ENCODE measurements at places on chromosomes 5 and 9.

DNA sequence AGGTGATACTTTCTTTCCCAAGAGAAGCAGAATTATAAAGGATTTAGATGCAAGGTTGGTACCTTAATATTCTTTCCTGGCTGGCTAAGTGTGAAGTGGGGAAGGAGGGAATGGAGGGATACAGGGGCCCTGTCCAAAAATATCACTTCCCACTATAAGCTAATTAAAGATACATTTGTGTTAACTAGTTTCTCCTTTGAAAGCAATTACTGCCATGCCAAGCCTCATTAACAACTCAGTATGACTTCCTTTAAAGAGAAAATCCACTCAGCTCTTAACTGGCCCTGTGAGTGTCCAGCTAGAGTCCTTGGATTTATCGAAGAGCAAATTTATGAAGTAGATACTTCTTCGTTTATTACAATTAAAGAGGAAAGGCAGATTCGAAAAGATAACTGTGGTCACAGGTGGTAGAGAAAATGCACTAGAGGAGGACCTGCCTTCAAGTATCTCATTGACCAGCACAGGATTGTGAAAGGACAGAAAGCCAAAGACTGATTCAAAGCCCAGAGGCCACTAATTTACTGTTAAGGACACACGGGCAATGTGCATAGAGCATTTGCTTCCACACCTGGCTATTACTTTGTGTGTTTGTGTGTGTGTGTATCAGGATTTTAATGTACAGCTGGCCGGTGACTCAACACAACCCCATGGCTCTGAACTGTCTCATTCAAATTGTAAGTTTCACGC, 11.2 kb upstream of the GLDC start:
- no peak for DNase-seq

DNA sequence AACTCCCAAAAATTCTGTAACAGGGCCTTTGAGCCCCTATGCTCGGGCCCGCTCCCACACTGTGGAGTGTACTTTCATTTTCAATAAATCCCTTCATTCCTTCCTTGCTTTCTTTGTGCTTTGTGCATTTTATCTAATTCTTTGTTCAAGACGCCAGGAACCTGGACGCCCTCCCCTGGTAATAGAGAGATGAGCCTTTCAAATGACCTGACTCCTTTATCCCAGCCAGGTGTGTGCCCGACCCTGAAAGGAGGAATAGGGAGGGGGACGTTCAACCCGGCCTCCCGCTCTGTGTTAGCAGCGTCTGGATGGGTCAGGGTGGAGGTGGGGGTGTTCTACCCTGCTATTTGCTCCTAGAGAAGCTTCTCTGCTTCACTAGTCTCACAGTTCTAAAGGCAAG, 53.9 kb downstream of the FXN start:
- no peak for DNase-seq

GRCh38 chr9:99773468-99774138, 48.1 kb upstream of the NR4A3 start:
- DNase-seq, result no peak

- no peak for DNase-seq
These were observed 162.5 kb upstream of the IER5L start for GRCh38 chr9:129340427-129341170.

- no peak for DNase-seq
These were observed 5.4 kb downstream of the PHYKPL start for GRCh38 chr5:178227138-178227659.

GRCh38 chr5:36060420-36060887, 6.2 kb downstream of the UGT3A2 start:
- no peak for DNase-seq

DNA sequence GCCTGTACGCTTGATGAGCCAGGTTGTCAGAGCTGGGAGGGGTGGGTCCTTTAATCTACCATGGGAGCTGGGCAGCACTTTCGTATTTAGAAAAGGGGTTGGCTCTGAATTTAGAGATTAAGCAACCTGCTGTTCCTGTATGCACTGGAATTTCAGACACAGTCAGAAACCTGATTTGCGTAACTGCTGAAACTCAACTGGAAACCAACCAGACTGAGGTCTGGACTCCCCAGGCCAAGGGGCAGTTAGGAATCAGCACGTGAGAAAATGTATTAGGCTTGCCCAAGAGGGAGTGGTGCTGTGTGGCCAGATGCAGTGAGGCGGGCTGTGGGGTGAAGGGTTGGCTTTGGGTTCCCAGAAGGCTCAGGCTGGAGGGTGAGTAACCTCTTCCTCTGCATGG, 235.0 kb downstream of the GOLPH3 start:
- no peak for DNase-seq

DNA sequence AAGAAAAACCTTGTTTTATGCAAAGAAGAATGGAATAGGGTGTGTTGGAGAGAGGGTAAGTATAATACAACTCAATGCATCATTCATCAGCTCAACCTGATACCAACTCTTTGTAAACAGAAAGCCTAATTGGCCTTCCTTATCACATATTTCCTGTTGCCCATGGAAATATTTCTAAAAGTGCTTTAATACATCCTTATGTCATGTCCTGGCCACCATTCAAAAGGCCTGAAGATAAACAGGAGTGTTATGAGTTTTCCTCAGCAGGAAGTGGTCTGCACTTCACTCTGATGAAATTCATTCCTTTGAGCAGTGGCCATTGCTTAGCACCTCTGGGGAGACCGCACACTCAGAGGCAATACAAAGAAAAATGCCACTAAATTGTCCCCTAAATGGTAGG, 511.2 kb downstream of the SEMA5A start:
- no peak for DNase-seq

DNA sequence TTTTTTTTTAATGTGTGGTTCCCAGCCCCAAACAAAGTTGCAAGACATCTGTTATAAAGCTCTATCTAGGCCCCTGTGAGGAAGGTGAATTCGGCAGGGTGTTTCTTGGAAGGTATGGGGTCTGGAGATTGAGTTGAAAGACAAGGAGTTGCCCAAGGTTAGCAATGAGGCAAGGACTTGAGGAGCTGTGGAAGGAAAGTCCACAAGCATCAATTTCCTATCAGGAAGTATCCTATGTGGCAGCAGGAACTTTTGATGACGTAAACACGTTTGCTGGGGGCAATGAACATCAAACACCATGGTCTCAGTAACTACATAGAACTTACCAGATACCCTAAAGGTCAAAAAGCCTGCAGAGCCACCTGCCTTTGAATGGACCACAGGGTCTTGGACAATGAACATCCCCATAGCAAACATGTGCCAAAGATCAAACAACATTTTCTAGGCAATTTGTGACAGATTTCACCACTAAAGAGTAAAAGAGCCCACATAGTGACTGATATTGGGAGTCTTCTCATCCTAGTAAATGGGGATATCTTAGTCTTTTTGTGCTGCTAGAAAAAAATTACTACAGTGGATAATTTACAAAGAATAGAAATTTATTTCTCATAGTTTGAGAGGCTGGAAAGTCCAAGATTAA, 145.1 kb downstream of the GCNT1 start:
- no peak for DNase-seq

GRCh38 chr9:96009690-96010472, 134.4 kb downstream of the ERCC6L2 start:
- DNase-seq, result no peak

GRCh38 chr5:134543820-134544614, 18.5 kb downstream of the JADE2 start:
- DNase-seq, result no peak

GRCh38 chr5:6729386-6730310, 16.4 kb downstream of the TENT4A start:
- DNase-seq, result no peak

DNA sequence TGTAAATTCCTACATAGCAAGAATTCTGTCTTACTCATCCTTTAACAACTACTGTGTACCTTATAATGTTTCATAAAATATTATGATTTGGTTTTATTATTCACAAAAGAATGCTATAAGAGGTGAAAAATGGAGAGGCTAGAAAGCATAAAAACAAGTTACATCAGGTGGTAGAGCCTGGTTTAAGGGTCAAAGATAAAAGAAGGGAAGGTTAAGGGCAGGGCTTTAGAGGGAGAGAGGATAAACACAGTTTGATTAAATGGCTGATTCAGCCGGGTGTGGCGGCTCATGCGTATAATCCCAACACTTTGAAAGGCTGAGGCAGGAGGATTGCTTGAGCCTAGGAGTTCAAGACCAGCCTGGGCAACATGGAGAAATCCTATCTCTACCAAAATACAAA, 40.4 kb upstream of the HSPB3 start:
- DNase-seq, result no peak

GRCh38 chr9:136577941-136578625, 32.2 kb upstream of the NOTCH1 start:
- no peak for DNase-seq

DNA sequence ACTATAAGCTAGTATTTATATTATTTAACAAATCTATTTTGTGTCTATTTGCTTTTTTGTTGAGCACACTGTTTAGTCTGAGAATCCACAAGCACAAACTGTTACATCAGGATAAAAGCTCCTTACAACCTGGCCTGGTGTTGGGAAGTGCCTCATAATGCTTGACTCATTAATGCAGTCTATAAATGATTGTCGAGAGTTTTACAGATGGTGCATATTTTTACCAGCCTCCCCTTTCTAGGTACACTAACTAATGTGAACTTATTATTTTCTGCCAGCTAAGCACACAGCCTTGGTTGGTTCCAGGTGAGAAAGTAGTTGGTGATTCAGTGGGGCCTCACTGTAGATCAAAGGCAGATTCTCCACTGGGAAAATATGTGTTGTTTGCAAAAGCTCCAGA, 151.0 kb upstream of the ADAMTS16 start:
- DNase-seq, result no peak

DNA sequence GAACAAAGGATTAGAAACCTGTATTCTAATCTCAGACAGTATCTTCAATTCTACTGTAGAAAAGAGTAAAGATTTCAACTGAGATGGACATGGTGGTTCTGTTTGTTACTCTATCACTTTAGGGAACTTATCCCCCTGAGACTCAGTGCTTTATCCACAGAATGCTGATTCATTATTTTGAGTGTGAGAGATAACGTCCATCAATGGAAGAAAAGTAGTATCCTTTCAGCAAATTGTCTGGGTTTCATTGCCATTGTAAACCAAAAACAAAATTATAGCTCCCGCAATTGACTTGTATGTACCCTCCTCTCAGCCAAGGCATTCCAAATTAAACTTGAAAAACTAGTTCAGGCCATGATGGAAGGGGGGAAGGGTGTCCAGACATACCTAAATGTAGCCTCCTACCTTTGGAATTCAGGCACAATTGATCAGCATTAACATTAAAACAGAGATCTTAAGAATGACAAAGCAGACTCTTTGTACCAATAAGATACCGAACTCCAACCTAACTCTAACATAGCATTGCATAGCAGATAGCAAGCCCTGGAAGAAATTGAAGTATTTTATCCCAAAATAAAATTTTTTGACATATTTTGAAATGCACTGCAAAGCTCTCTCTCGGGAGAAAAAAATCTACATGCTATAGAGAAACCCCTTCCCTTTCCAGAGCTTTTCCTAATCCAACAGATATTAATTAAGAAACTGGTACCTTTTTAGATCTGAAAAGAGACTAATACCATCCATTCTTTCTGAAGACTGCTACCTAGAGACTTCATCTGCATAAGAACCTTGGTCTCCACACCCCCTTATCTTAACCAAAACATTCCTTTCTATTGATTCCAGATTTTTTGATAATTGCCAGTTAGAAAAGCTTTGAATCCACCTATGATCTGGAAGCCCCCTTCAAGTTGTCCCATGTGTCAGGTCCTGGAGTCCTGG, 1055.7 kb downstream of the PTPRD start:
- DNase-seq, result no peak

- DNase-seq, result no peak
These were observed 26.8 kb upstream of the SLC12A7 start for GRCh38 chr5:1138445-1139245.

- no peak for DNase-seq
These were observed 42.9 kb downstream of the RIC1 start for GRCh38 chr9:5671711-5672353.

- no peak for DNase-seq
These were observed 31.7 kb downstream of the SARDH start for GRCh38 chr9:133706307-133707050.

DNA sequence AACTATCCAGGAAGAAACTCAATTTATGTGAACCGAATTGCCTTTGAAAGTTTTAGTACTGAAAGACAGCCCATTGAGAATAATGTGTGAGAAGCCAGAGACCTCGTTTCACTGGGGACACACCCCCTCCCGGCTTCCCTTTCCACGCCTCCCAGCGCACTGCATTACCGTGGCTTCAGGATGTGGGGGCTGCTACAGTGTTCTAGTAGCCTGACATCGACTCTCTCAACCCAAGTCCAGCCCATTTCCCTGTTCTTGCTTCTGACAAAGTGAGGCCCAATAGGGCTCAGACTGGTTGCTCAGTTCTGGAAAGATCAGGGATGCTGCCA, 3.5 kb downstream of the PAX5 start:
- no peak for DNase-seq

DNA sequence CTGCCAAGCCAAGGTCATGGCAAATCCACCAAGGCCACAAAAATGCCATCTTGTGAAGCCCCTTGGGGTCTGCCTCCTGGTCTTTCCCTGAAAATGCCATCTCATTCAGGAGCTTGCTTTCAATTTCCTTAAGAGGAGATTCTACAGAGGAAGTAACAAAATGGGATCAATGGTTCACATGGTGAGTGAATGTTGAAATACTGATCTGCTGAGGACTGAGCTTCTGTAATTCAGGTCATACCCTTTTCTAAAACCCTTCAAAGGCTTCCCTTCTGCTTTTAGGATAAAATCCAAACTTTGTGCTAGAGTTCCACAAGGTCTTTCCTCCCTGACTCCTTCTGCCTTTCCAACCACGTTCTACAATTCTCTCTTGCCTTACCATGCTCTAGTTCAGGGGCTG, 24.7 kb upstream of the NR3C1 start:
- DNase-seq, result no peak

- no peak for DNase-seq
These were observed 23.7 kb upstream of the MINAR2 start for GRCh38 chr5:129724222-129724621.

DNA sequence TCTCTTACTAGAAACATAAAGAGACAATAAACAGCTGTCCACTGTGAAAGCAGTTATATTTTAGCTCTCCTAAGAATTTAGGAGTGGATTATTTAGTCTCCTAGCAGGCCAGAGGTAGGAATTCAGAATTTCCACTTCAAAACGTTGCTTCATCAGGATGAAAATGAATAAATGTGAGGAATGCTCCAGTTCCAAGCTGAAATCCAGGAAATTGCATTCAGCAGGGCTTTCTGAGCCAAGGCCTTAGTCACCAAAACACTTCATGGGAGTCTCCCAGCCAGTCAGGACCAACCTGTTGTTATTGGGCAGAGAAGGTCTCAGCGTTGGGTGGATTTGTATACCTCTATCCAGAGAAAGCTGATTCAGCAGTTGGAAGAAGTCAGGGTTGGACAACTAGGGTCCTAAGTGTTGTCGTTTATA, 1040.3 kb downstream of the TLE1 start:
- DNase-seq, result no peak

- DNase-seq, result no peak
These were observed 68.8 kb upstream of the FCN2 start for GRCh38 chr9:134811673-134812342.
